Transverse colon (tissue), 4 donors: ENCODE measurements at places on chromosomes 1 and 21. TPM values are rescaled to one million over a fixed set of nuclear protein-coding genes. Genes with fewer than 3 reads are reported as not detected.

Gene MAEL
- not detected for total RNA-seq

Gene LCE2B
- not detected for total RNA-seq

Gene CHIA
- total RNA-seq, result not detected

Gene EXO1
- 1.1 TPM for total RNA-seq

Gene LHX4
- not detected for total RNA-seq

Gene CLCA4
- total RNA-seq, result 1,312 TPM

Gene CCDC17
- total RNA-seq, result 9.5 TPM

Gene NCF2
- total RNA-seq, result 5.7 TPM

Gene UCK2
- 91.5 TPM for total RNA-seq

Gene P3R3URF
- total RNA-seq, result not detected

Gene SMG5
- 72.1 TPM for total RNA-seq

Gene EFNA4
- 31.7 TPM for total RNA-seq

DNA sequence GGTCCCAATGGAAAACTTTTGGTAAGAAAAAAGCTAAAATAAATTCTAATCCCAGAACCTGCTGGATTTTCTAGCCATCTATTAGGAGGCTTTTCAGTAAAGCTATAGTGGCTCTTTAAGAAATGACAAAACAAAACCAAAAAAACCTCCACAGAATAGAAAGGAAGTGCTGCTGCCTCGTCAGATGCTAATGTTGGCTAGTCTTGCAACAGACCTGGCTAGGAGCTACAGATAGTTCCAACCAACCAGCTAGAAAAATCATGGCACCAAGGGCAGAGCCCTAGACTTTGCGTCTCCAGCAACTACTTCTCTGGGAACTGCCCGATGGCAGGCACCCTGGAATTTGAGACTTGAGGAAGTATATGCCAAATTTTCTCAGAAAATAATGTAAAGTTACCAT is 7.6 kb downstream of the CD101 start:
- no peak for DNase-seq

- DNase-seq, result no peak
These were observed 1.4 kb downstream of the NHLH1 start for GRCh38 chr1:160367934-160368923.

GRCh38 chr1:229920683-229921082 is 146.4 kb upstream of the GALNT2 start:
- DNase-seq, result no peak

- DNase-seq, result no peak
These were observed 44.4 kb downstream of the GFI1 start for GRCh38 chr1:92442351-92442750.

- DNase-seq, result no peak
These were observed 20.1 kb upstream of the DONSON start for GRCh38 chr21:33608559-33608958.

GRCh38 chr1:245453541-245453940 is 298.8 kb downstream of the KIF26B start:
- DNase-seq, result no peak

- DNase-seq, result no peak
These were observed 1.1 kb downstream of the CCDC17 start for GRCh38 chr1:45622524-45623394.

DNA sequence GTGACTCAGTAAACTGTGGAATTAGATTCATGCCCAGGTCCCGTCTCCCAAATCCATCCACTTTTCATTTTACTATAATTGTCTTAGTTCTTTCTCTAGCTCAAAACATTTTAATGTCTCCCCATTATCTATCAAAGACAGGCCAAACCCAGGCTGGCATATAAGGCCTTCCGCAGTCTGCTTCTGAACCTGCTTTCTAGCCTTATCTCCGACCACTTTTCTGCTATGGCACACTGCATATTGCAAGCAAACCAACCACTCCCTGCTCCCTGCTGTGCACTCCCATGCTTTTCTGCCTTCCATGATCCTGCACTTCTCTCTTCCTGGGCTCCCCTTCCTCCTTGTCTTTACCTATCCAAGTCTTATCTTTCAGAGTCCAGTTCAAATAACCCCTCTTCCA is 17.3 kb upstream of the PIGM start:
- no peak for DNase-seq

- no peak for DNase-seq
These were observed 7.6 kb upstream of the RXRG start for GRCh38 chr1:165452336-165453130.

- DNase-seq, result no peak
These were observed 2.7 kb downstream of the CFAP74 start for GRCh38 chr1:2000850-2001249.

DNA sequence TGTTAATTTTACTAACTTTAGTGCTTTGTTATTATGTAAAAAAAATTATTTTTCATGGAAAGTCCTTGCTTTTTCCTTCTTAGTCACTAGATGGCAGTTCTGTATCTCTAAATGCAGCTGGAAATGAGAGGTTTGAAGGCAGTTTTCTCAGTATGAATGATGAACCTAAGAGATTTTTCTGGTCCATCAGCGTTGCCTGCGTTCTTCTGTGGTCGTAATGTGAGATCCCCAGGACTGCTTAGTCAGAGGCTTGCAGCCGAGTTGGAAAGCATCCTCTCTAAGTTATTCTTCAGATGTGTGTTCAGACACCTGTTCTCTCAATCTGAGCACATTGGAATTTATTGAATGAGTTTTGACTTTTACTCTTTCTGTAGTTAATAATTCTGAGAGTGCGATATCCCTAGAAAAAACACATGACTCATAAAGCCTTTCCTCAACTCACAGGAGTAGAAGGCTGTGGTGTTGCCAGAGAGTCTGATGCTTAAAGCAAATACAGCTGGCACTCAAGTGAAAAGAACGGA is 99.3 kb downstream of the FMN2 start:
- peak; percentile 15 for DNase-seq

DNA sequence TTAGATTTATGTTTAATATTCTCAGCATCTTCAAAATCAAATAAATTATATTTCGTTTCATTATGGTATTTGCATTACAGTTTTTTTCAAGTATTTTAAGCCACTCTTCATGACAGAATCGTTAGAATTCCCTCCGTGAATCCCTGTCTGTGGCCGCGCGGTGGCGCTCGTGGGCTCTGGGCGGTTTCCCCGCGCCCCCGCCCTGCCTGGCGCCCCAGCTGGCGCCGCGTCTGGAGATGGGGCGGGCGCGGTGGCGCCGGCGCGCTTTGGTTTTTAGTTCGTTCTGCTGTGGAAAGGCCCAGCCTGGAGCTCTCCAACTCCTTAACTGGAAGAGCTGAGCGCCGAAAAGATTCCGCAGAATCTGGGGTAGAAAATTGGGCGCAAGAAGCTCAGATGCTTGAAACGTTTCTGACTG is 25.7 kb downstream of the PRMT2 start:
- DNase-seq, result peak; percentile 42

GRCh38 chr1:174761335-174761734 is 238.4 kb upstream of the CACYBP start:
- no peak for DNase-seq

- DNase-seq, result peak; percentile 78
These were observed 121.1 kb downstream of the FOXD2 start for GRCh38 chr1:47558601-47559593.

DNA sequence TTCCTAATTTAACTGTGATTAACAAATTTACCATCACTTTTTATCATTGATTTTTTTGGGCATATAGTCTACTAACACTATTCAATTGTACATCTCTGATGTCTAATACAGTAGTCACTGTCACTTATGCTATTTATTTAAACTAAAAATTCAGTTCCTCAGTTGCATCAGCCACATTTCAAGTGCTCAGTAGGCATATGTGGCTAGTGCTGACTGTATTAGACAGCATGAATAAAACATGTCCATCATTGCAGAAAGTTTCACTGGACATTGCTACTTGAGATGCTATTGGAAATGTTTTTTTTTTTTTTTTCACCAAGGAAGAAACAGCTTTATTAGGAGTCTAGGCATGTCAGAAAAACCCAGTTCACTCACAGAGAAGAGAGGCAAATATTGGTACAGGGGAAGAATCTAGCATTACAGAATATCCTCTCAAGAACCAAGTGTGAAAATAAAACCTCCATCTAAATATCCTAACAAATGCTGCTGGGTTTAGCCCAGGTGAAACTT is 108.1 kb upstream of the GNG4 start:
- no peak for DNase-seq

GRCh38 chr1:198472997-198473396 is 67.5 kb downstream of the ATP6V1G3 start:
- DNase-seq, result no peak

- no peak for DNase-seq
These were observed 5.1 kb downstream of the PARP1 start for GRCh38 chr1:226402739-226403165.
